Stimulated activated CD8-positive, alpha-beta memory T cell treated with anti-CD3 and anti-CD28 coated beads, Interleukin-7, amount 100 ng/mL, for 1 hour (primary cell): ENCODE measurements at places on chromosomes 4 and X.

DNA sequence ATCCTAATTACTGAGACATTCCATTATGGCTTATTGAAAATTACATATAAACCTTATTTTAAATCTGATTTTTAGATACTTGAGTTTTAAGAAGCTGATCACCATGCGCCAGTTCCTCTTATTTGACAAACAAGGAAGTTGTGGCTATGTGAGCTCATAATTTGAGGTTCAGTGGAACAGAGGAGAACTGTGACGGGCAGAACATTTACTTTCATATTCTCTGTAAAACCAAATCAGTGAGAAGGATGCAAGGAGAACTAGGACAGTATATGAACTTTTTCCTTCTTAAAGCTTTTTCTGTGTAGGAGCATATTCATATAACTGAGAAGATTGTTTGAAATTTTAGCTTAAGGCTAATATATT, 25.3 kb downstream of the STIM2 start:
- DNase-seq: no peak

DNA sequence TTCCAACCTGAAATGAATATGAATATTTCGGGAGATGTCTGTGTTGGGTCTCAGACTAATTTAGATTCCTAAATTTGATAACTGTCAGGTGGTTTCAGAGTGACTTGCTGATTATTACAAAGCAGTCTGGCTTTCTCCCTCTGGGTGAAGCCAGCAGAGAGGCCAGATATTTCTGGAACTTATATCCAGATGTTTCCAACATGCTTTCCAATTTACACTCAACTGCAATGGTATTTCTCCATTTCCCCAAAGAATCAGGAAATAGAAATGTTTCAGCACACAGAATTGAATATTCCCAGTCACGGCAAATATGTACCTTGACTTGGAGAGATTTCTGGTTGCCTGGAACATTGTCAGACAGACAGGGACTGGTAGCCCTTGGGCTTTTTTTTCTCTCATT, 48.5 kb upstream of the EGFL6 start:
- DNase-seq: no peak

DNA sequence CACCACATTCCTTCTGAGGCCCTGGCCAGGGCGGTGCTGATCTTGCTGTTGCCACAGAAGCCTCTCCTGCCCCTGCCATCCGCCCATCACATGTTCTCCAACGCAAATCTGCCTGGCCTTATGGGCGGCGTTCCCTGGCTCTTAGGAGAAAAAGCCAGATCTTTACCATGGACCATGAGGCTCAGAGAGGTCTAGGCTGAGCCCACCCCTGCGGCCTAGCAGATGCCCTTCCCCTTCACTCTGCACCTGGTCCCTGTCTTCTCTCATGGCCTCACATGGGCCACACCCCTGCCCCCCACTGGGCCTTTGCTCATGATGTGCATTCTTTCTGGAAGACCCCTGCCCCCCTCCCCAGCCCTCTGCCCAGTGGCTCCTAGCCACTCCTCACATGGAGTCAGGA, 78.5 kb downstream of the CRMP1 start:
- DNase-seq: no peak

- no peak for DNase-seq
Observed at GRCh38 chrX:54473993-54474859, 21.8 kb downstream of the FGD1 start.

- DNase-seq: no peak
Observed at GRCh38 chr4:52551487-52551886, 107.6 kb downstream of the USP46 start.
